ENCODE measurements at places on chromosomes 2 and 18. TPM values are rescaled to one million over a fixed set of nuclear protein-coding genes. Genes with fewer than 3 reads are reported as not detected.
A peak's percentile ranks its signal among the peaks of the same experiment; 100 is the strongest.

DNA sequence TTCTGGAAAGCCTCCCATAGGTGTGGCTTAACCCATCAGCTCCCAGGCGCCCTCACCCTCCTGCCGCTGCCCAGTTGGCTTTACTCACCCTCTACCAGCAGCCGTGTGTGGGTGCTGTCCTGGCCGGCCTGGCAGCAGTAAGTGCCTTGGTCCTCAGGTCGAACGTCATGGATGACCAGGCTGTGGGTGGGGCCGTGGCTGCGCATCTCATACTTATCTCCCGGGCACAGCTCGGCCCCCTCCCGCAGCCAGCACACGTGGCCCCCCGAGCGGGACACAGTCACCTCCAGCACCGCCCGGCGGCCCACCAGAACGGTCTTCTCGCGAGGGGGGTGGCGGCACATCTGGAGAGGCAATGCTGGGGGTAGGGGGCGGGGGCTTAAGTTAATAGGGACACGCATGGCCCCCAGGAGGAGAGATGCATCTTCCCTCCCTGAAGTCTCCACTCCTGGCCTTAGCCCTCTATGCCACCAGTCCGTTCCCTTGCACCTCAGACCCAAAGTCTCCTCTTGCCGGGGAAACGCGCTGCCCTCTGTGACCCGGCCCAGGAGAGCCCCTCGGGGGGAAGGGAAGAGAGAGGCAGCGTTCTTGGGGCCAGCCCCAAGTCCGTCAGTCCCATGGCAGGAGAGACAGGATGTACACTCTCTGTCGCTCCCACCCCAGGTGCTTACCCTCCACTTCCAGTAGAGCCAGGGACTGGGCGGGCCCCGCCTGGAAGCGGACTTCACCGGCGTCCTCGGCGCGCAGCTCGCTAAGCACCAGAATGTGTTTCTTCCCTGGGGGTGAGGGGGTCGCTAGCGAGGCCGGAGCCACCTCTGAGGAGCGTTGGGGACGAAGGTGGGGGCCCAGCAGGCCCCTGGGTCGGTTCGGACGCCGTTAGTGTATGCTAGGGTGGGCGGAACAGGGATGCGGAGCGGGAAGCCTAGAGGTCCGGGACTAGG, 7.9 kb downstream of the TMEM198 start:
- peak; percentile 79 for DNase-seq

- DNase-seq = no peak
These were observed 1.3 kb downstream of the DUSP2 start for GRCh38 chr2:96143848-96144480.

Gene CYP1B1
- 56.0 TPM for total RNA-seq

Gene KANSL1L
- 5.4 TPM for total RNA-seq

DNA sequence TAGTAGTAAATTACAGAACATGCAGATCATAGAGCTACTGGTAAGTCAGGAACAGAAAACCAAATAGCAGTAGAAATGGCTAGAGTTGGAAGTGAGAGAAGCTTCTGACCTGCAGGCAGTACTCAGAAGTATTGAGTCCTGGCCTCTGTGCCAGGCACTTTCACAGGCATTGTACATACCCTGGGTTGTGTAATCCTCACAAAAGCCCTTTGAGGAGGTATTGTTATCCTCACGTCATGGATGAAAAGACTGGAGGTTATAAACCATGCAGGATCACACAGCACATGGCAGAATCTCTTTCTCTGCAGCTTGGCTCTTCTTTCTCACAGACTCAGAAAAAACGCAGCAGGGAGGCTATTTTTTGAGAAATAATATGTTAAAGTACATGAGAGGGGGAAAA, 789.3 kb upstream of the FAM98A start:
- no peak for DNase-seq

DNA sequence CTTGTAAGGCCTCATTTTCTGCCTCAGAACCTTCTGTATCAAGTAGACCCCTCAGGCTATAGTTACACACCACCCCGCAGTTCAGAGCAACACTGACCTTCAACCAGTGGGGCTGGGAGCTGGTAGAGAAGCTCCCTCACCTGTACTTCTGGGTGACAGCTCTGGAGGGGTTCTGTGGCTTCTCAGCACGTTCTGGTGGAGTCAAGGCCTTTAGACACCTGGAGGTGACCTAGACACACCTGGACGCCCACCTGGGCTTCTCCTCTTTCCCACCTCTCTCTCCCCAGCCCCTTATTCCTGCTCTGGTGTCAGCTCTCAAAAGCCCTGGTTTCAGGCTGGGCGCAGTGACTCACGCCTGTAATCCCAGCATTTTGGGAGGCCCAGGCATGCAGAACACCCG, 7.3 kb upstream of the CIB4 start:
- DNase-seq = no peak

DNA sequence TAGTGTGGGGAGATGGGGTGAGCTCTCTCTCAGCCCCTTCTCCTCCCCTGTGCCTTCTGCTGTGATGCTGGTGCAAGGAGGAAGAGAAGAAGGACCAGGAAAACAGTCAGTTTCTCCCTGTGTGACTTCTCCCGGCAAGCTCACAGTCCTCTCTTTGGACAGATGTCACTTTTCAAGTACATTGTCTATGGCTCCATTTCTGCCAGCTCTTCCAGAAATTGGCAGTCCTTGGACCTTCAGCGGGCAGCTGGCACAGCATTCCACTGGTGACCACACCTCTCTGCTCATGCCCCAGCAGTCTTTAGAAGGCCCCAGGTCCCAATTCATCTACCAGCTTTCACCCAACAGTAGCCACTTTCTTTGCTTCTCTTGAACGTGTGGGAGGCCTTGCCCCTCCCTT, 63.9 kb downstream of the AOX1 start:
- no peak for DNase-seq

- no peak for DNase-seq
These were observed 671.9 kb upstream of the PKDCC start for GRCh38 chr2:41375901-41376300.

Gene TTC21B
- 14.9 TPM for total RNA-seq

- no peak for DNase-seq
These were observed 27.4 kb downstream of the MPPE1 start for GRCh38 chr18:11880586-11881304.

- DNase-seq = no peak
These were observed 13.6 kb downstream of the B3GNT2 start for GRCh38 chr2:62209427-62209991.

Gene CXCR2
- total RNA-seq = not detected

DNA sequence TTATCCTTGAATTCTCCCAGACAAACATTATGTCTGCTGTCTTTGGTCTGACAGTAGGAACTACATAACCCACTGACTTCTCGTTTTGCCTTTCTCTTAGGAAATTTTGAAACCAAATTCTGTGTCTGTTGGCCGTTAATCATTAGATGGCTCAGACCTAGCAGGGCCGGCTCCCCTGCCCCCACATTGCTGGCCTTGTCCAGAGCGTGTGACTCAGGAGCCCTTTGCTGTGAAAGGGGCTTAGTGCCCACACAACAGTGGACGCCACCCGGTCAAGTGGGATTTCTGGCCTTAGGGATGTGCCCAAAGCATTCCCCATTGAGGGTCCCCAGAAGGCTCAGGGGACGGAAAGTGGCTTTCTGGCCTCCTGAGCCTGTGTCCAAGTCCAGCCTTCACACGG, 137.5 kb downstream of the CTIF start:
- peak; percentile 47 for DNase-seq

DNA sequence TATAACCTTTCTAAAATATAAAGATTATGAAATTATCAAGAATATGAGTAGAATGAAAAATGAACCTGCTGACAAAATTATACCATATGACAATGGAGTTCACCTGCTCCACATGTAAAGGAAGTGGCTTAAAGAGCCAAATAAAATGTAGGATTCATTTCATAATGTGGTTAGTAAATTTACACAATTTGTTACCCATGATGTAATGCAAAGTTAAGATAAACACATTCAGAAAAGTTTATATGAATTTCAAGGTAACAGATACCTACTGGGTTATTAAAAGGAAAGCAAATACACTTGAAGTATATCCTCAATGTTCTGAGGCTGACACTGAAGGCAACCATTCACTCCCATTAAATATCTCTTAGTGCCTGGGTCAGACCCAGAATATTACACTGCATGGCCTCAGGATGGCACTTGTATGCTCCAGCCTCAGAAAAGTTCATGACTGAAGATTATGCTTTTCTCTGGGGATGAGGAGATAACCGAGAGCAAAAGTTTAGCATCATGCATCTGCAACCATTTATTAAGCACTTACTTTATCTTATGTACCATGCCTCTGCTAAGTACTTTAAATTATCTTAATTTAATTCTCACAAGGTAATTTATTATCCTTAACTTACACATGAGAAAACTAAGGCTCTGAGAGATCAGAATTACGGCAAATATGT, 6.2 kb downstream of the STRN start:
- DNase-seq = peak; percentile 12

GRCh38 chr2:175064797-175065196, 59.6 kb upstream of the CHN1 start:
- DNase-seq = no peak

DNA sequence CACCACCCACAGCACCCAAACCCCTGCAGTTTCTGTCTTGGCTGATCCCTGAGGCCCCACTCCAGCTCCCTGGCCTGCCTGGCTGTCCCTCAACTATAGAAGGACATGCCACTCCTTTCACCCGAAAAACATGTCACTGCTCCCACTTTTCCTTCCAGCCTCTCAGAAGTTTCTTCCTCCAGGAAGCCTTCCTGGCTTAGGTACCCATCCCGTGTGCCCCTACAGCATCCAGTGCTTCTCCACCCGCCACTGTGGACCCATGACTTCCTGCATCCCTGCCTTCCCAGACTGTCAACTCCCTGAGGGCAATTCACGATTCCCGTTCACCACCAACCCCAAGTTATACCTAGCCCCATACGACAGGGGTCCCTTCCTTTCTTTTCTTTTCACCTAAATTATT, 21.5 kb downstream of the ARID5A start:
- DNase-seq = no peak

GRCh38 chr18:51867767-51868166, 472.2 kb upstream of the DCC start:
- peak; percentile 43 for DNase-seq

DNA sequence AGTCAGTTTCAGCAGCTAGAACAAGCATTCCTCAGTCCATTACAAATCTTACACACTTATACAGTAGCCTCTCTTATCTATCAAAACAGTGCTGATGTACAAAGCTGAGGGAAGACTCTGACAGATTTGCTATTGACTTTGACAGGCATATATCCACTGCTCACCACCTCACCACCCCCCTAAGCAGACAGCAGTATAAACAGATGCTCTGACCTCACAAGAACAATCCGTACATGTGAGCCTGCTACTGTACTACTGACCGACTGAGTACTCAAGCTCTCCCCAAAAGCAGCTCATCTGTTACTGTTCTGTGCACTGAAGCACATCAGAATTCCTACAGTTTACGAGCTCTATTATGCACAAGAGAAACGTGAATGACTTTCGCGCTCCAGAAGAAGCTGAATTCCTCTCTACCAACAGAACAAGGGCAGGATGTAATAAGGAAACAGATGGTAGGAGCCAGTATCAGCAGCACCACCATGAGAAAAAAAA, 95.6 kb upstream of the PDE1A start:
- peak; percentile 17 for DNase-seq

DNA sequence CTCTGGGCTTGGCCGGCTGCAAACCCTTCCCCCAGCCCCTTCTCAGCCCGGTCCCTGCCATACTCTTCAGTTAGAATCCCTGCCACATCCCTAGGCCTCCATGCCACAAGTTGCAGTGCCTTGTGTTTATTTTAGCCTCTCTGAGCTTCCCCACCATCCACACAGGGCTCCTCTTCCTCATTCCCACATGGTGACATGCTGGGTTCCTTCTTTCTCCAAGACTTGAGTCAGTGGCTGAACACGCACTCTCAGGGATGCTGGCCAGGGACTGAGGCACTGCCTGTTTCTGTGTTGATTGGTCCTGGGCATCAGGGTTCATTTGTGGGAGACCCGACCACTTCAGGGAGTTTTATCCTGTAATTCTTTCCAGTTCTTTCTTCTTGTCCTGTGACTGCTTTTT, 56.3 kb downstream of the KCNS3 start:
- peak; percentile 94 for DNase-seq

GRCh38 chr2:234444893-234445292, 52.0 kb downstream of the ARL4C start:
- peak; percentile 93 for DNase-seq

DNA sequence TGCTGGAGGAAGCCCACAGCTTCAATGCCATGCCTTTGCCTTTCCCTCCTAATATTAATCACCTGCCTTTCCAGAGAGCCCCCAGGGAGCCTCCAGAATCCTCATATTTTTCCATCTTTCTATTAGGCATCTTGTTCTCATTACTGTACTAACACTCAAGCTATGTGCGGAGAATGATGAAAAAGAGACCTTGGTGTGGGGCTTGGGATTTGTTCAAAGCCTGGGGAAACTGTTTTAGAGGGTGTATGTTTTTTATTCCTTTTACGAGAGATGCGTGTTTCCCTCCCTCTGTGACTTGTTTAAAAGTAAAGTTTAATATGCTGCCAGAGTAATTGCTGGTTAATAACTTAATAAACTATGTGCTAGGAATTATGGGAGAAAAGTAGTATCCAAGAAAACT, 102.4 kb upstream of the ZFP36L2 start:
- DNase-seq = no peak

DNA sequence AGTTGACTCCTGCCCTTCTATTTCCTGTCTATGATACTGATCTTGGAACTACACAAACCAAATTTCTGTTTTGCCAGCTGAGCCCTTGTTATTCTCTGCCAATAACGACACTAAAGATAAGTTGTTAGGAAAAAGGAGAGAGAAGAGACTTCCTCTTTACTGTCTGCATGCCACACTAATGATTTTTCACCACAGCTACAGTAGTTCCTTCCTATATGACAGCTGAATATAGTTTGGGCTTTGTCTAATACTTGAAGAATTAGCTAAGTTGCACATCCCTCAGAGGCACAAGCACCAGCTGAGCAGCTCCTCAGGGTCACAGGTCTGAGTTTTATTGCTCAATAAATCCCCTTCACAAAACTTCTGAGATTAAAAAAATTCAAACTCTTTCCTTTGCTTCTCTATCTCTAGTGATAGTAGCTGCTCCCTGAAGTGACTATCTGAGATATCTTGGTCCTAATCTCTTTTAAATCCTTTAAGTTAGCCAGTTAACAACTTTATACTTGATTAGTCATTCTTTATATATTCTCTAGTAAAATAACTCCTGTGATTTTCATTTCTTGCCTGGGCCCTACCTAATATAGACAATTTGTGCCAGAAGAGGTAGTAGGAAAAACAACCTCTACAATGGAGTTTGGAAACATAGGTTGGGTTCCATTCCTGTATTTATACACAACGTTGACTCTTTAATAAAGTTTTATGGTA, 253.0 kb upstream of the CNTNAP5 start:
- DNase-seq = no peak

GRCh38 chr2:169822785-169823392, 1.8 kb downstream of the METTL5 start:
- no peak for DNase-seq

GRCh38 chr18:59065684-59066083, 74.0 kb upstream of the SEC11C start:
- no peak for DNase-seq

GRCh38 chr2:17302281-17302680, 216.0 kb downstream of the RAD51AP2 start:
- no peak for DNase-seq

GRCh38 chr2:24208490-24208889, 33.6 kb downstream of the FAM228A start:
- no peak for DNase-seq

All from GM23248 (cell line).